ENCODE measurements at places on chromosomes 2 and 18.

- DNase-seq, result no peak
These were observed 147.3 kb downstream of the ZFP36L2 start for GRCh38 chr2:43078781-43079755.

- no peak for DNase-seq
These were observed 20.4 kb downstream of the TSHZ1 start for GRCh38 chr18:75231053-75231406.

GRCh38 chr2:10770956-10771750 is 41.4 kb downstream of the PDIA6 start:
- DNase-seq, result no peak

GRCh38 chr2:29397713-29398112 is 282.5 kb downstream of the CLIP4 start:
- DNase-seq, result no peak

DNA sequence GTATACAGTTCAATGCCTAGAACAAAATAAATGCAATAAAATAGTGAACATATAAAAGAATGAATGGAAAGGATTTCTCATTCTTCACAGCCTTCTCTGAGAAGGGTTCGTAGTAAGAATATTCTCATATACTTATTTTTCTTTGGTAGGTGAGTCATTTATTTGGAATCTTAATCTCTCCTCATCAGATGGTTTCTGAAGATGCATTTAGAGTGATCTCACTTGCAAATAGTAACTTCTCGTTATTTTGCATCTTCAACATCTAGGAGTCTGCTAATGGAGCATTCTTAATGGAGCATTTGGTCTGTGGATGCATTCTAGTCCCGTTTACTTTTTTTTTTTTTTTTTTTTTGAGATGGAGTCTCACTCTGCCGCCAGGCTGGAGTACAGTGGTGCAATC is 3.9 kb downstream of the UBXN4 start:
- DNase-seq, result no peak

DNA sequence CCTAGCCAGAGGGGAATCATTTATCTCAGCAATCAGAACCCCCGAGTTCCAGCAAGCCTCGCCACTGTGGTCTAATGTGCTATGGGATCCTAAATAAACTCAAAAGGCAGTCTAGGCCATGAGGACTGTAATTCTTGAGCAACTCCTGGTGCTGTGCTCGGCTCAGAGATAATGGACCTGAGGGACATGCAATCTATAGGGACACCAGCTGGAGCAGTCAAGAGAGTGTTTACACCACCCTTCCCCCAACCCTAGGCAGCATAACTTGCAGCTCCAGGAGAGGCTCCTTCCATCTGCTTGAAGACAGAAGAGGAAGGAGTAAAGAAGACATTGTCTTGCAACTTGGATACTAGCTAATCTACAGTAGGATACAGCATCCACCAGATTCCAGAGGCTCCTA is 225.5 kb upstream of the KLHL14 start:
- no peak for DNase-seq

DNA sequence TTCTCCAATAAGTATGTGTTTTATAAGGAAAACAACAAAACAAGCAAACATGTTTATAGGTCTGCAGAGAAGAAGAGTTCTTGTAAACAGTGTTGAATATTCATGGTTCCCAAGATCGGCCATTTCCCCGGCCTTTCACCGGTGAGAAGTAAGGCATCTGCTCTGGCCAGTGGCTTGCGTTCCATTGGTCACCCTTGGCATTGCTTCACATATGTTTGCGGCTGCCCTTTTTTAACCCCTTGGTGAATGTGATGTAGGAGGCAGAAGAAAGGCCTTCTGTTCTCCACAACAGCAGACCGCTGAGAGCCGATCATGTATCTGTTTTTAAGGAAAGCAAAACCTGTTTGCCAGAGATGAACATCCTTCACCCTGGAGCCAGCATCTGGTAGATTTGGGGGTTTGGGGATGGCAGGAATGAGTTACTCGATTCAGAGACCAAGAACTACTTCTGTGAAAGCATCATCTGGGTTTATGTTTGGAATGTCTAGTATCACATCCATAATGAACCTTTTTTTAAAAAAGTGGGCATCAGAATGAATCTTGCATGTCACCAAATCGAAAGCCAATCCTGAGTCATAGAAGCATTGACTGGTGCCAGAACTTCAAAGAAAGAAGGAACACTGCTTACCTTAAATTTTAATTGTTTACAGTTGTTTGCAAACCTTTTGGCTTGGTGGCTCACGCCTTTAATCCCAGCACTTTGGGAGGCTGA is 112.3 kb downstream of the AGAP1 start:
- DNase-seq, result no peak

All from CMK (cell line).